ENCODE measurements at places on chromosomes 3 and 15.

DNA sequence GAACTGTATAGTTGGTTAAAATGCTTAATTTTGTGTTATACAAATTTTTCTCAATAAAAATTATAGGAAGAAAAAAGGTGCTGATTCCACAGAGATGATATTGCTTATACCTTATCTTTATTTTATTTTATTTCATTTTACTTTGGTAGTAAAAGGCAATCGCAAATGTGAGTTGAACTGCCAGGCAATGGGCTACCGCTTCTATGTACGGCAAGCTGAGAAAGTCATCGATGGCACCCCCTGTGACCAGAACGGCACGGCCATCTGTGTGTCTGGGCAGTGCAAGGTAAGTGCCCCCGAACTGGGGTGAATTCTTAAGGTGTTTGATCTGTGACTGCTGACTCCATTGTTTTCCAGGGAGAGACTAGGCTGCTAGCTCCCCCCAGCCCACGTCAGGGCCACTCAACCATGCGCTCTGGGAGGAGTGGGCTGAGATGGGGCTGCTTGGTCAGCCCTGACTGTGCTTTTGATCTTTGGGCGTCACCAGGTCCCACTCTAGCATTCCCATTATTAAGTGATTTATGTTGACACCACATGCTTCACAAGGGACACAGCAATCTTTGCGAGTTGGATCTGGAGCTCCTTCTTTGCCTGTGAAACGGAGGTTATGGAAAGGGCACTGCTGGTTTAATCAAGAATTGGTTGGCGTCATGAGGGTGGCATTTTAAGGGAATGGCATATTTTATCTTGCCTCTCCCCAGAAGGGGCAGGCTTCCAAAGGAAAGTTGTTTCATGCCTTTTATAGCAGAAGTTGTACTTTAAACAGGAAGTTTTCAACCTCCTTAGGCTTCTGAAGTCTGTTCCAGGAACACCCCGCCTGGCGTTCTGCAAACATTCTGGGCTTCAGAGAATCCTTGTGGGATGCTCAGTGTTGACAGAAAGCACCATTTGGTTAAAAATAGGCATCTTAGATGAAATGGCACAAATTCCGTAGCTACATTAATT is 296.5 kb downstream of the THSD4 start:
- DNase-seq: no peak

- peak; percentile 86 for DNase-seq
Measured at GRCh38 chr3:32391643-32392535, at the start of gene CMTM7. CMTM7 (plus strand) TSS chr3:32391853; CDS start chr3:32391907, 54 bp downstream.

DNA sequence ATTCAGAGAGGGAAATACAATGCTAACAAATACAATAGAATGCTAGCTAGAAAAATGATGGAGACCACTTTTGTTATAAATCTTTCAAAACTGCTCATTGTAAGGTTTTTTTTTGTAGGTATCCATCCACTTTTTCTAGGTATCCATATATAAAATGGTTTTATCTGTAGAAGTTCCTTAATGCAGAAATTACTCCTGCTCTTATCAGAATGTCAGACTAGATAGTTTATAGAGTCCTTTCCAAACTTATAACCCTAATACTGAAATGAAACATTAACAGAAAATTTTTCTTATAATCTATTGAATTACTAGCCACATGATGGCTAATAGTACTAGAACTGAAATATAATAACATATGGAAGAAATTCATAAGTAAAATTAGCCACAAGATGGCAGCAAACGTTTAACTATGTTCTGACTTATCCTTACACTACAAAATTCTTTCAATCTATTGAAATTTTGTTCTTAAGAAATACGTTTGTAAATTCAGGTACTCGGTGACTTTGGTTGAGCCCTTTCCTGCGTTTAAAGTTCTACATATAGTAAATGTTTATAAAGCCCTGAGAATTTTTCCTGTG is 58.5 kb downstream of the ECT2 start:
- DNase-seq: no peak

DNA sequence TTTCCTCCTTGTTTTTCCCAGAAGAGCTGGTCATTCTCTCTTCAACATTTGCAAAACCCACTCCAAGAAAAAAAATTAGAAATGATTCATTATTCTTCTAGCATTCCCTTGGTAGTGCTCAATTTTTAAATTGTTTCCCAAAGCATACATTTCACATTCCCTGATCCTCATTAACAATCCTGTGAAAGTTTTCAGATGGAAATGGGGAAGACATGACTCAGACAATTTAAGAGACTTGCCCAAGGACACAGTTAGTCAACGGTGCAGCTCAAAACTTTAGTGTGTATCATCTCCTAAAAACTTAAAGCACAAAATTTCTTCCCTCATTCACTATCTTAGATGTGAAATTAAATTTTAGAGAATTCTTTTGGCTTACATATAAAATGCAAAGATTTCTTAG is 17.1 kb upstream of the ABI3BP start:
- DNase-seq: no peak

DNA sequence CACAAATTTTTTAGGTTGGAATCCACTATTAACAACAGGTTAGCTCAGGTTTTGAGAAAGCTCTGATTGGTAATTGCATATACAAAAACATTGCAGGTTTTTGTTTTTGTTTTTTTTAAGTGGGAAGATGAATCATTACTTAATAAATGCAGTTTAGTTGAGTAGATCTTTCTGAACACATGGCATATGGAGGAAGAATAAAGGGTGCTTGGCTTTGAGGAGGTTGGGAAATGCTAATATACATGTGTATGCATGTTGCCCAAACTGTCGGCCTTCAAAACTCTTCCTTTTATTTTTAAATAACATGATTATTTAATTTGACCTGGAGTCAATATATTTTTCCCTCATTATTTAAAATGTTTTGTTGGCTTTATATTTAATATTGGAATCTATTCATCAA is 32.8 kb downstream of the ZBTB38 start:
- no peak for DNase-seq

GRCh38 chr15:78405336-78405924 is 32.6 kb upstream of the IREB2 start:
- no peak for DNase-seq

- no peak for DNase-seq
Measured at GRCh38 chr15:98555173-98555515, 93.2 kb upstream of the IGF1R start.

DNA sequence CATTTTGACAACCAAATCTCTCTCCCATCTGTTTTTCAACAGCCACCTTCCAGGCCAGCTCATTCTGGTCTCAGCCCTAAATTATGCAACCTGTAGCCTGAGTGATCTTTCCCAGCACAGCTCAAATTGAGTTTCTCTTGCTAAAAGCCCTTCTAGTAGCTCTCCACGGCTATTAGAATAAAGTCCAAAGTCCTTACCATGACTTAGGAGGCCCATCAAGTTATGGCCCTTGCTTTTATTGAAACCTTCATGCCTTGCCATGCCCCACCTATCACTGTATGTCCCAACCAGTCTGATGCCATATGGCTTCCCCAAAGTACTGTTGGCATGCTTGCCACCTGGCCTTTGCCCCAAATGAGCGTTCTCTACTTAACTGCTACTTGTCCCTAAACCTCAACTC is 303.5 kb upstream of the GADL1 start:
- no peak for DNase-seq

DNA sequence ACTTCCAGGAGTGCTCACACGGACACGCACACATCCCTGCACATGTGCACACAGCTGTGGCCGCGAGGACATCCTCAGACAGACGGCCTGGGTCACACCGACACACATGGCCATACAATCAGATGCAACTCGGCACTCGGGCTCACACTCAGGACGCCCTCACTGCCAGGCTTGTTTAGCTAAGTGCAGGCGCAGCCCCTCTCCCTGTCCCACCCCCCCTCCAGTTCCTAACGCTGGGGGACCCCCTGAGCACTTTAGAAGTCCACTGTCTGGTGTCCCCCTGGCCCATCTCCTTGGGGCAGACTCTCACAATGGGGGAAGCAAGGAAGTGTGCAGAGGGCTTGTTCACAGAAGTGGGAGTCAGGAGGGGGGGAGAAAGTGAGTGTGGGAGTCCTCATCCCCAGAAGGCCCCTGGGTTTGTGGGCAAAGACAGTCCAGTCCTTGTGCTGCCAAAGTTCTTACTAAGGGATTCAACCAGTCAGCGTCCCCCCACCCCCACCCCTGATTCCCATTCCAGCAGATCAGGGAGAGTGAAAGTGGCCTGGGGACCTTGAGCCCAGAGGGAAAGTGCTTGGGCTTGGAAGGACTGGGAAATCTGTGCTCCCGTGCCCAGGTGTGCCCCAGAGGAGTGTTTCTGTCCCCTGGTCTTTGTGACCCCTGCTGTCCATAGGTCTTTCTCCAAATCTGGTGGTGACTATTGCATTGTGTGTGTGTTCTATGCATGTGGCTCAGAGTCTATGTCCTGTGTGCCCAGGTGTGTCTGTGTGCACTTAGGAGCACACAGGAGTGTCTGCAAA is 767 bp upstream of the GATA2 start:
- DNase-seq: no peak

- no peak for DNase-seq
Measured at GRCh38 chr3:40414270-40414669, 27.3 kb downstream of the ENTPD3 start.

DNA sequence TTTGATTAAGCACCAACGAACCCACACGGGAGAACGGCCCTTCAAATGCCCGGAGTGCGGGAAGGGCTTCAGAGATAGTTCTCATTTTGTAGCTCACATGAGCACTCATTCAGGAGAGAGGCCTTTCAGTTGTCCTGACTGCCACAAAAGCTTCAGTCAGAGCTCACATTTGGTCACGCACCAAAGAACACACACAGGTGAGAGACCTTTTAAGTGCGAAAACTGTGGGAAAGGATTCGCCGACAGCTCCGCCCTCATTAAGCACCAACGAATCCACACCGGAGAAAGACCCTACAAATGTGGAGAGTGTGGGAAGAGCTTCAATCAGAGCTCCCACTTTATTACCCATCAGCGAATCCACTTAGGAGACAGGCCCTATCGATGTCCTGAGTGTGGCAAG is 8.7 kb downstream of the ZNF774 start:
- no peak for DNase-seq

DNA sequence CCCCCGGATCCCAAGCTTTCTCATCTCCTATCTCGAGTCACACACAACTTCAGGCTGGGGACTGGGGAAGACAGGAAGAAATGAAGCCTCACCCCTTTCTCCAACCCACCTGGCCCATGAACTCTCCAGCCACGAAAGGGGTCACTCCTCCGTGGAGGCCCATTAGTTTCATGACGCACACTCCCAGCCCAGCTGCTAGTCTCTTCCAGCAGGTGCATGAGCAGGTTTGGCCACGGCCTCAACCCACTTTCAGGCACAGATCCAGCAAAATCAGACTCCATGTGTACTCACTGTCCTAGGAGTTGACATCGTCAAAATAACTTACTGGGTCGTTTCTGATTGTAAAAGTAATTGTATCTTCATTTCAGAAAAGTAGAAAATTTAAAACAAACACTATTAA is 76.6 kb downstream of the C3orf70 start:
- no peak for DNase-seq

GRCh38 chr3:123489400-123490004 is 40.6 kb upstream of the ADCY5 start:
- peak; percentile 85 for DNase-seq

- peak; percentile 65 for DNase-seq
Measured at GRCh38 chr3:44235604-44236484, 5.8 kb upstream of the TOPAZ1 start.

GRCh38 chr3:64329037-64329436 is 103.8 kb upstream of the PRICKLE2 start:
- no peak for DNase-seq

- no peak for DNase-seq
Measured at GRCh38 chr3:79074558-79074957, 693.2 kb downstream of the ROBO1 start.

DNA sequence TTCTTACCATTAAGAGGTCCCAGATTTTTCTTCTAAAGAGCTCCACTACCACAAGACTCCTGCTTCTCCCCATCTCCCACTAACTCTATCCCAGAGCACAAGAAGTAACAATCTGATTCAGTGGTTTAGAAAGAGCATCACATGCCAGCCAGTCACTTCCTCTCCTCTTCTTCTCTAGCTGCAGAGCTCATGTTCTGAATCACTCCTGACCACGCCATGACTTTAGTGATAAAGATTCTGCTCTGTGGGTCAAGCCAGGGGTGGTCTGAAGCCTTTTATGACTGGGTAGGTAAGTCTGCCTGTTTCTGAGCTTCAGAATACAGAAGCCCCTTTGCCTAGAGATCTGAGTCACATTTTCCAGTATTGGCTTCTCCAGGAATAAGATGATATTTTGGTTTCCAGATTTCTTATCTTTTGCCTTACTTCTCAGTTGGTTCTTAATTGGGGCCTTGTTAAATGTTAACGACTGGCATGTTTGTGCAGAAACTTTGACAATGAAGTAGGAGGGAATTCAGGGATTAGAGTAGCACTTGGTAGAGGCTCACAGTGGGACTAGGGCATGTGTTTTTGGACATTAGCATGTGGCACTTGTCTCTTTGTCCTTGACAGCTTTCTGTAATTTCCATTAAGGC is 27.6 kb upstream of the ADAMTSL3 start:
- DNase-seq: no peak

DNA sequence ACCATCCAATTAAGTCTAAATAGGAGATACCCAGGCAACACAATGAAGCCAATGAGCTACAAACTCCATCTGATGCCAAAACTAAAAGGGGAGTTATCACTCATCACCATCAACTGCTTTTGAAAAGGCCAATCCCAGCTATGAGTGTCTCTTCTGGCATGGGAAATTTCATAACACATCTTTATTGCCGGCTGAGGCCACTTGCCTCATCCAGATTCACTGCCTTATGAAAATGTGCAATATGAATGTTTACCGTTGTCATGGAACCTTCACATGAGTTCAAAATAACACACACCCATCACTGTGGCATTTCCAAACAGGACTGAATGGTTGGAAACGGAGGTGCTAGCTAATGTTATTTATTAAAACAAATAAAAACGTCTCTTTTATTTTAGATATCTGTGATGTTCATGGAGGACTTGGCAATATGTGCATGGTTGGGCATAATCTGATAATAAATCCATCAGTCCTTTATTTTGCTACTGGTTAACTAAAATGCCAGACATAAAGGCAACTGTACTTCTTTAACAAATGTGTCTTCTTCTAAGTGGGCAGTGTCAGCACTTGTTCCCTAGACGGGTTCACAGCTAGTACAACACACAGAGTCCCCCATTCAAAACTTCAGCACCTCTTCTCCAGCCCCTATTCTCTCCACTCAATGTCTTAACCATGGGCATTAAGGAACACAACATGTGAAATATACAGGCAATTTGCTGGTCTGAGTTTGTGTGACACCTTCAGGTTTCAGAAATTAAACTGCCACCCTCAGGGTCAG is 143.9 kb downstream of the MAGI1 start:
- no peak for DNase-seq

- DNase-seq: no peak
Measured at GRCh38 chr3:9776896-9777693, 7.3 kb upstream of the CAMK1 start.
